Keratinocyte (primary cell): ENCODE measurements at places on chromosomes 6 and 20. TPM values are rescaled to one million over a fixed set of nuclear protein-coding genes. Genes with fewer than 3 reads are reported as not detected.

GRCh38 chr6:168835991-168836390 lies 395.0 kb downstream of the SMOC2 start:
- no peak overlapping the region for H3K27ac ChIP-seq
- no peak overlapping the region for H3K4me3 ChIP-seq
- no peak for DNase-seq

GRCh38 chr6:82603871-82604270 lies 240.3 kb downstream of the TPBG start:
- H3K4me1 ChIP-seq, result no peaks in the 10 kb centered on the region
- H3K36me3 ChIP-seq, result no peaks in the 10 kb centered on the region
- no peak overlapping the region for H3K27ac ChIP-seq
- no peak overlapping the region for H3K4me3 ChIP-seq
- DNase-seq, result no peak

GRCh38 chr6:24576447-24576846 lies 69.5 kb downstream of the KIAA0319 start:
- DNase-seq, result no peak
- H3K36me3 ChIP-seq, result no peaks in the 10 kb centered on the region
- no peak overlapping the region for H3K27ac ChIP-seq
- H3K4me1 ChIP-seq, result no peaks in the 10 kb centered on the region

- no peak for DNase-seq
- no peak overlapping the region for H3K4me3 ChIP-seq
- no peak overlapping the region for H3K27ac ChIP-seq
Measured at GRCh38 chr20:53874104-53874503, 196.3 kb downstream of the BCAS1 start.

- H3K36me3 ChIP-seq, result no peaks in the 10 kb centered on the region
- no peaks in the 10 kb centered on the region for H3K27me3 ChIP-seq
- DNase-seq, result no peak
- no peak overlapping the region for H3K27ac ChIP-seq
Measured at GRCh38 chr6:122652431-122652830, 42.2 kb downstream of the PKIB start.

DNA sequence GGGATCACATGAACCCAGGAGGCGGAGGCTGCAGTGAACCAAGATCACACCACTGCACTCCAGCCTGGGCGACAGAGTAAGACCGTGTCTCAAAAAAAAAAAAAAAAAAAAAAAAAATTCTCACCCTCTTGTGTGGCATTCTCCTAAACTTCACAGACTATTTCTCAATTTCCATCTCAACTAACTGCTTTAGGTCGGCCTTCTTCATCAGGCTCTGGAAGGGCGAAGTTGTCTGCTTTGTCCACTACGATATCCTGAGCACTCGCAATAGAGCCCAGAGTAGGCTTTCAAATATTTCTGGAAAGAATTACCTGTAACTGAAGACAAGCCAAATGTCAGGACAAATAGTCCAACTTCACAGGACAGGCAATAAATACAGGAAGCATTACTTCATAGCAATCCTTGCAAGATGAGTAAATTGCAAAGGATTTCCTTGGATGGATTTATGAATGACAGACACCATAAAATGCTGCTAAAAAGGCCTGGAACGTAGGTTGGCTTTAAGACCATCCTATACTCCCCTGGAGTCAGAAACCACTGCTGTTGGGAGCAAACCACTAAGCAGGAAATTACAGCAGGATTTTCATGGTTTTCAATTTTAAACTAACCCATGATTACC lies 116.3 kb upstream of the SLC2A12 start:
- no peak overlapping the region for H3K4me3 ChIP-seq
- H3K27ac ChIP-seq, result no peak overlapping the region
- H3K36me3 ChIP-seq, result peaks cover 42% of the 10 kb centered on the region
- no peak for DNase-seq
- no peaks in the 10 kb centered on the region for H3K27me3 ChIP-seq

DNA sequence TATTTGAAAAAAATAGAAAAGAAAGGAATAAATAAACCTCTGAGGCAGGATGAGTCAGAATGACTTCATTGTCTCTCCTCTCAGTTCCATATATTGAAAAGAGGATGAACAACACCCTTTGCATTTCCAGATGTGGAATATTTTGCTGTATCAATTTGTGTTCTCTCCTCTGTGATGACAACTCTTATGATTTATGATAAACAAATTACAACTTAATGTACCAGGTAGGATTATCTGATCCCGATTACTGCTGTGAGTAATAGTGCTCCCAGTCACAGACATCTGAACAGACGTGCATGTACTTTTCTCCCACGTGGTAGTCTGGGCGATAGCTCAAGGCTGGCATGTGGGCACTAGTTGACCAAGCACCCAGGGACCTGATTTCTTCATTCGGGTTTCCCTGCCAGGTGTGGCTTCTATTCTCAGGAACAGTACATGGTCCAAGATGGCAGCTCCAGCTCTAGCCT lies 142.1 kb upstream of the SULF2 start:
- H3K4me1 ChIP-seq, result peaks cover 58% of the 10 kb centered on the region
- H3K27ac ChIP-seq, result peak overlapping the region; percentile 99

The SLC32A1 gene
- polyA plus RNA-seq, result not detected in 3 replicates

The ADGRB3 gene
- polyA plus RNA-seq, result not detected in 3 replicates

The KIF25 gene
- not detected in 3 replicates for polyA plus RNA-seq

The SCGN gene
- not detected in 3 replicates for polyA plus RNA-seq

The TAF8 gene
- 13.2 to 19.8 TPM (median 15.9 TPM) in 3 replicates for polyA plus RNA-seq
